Left lung (tissue), 14 donors: ENCODE measurements at places on chromosomes 1 and 21. TPM values are rescaled to one million over a fixed set of nuclear protein-coding genes. Genes with fewer than 3 reads are reported as not detected.

Gene ADAM30
- not detected for total RNA-seq

Gene TGFB2
- 9.8 TPM for total RNA-seq

Gene FOXD3
- total RNA-seq, result not detected

Gene TAS1R3
- 0.20 TPM for total RNA-seq

Gene CDCA8
- total RNA-seq, result 3.4 TPM

Gene C1QB
- total RNA-seq, result 648 TPM

Gene MIB2
- total RNA-seq, result 73.5 TPM

Gene RAB7B
- 13.4 TPM for total RNA-seq

Gene CLDN19
- total RNA-seq, result not detected

Gene SYDE2
- 18.2 TPM for total RNA-seq

Gene CNIH3
- 2.5 TPM for total RNA-seq

Gene SIPA1L2
- 28.8 TPM for total RNA-seq

Gene PTPRF
- total RNA-seq, result 279 TPM

Gene HAO2
- total RNA-seq, result not detected

Gene FCRL1
- 0.85 TPM for total RNA-seq

Gene ADGRB2
- 6.4 TPM for total RNA-seq

Gene RHEX
- 1.1 TPM for total RNA-seq

Gene FCRL5
- 1.5 TPM for total RNA-seq

Gene LENEP
- 0.52 TPM for total RNA-seq

Gene FGR
- 126 TPM for total RNA-seq

Gene RAVER2
- 13.7 TPM for total RNA-seq

Gene FAM110D
- total RNA-seq, result 5.1 TPM

Gene DCDC2B
- total RNA-seq, result 2.3 TPM

Gene AIM2
- 0.90 TPM for total RNA-seq

Gene VTCN1
- 0.31 TPM for total RNA-seq

Gene C1orf53
- 8.9 TPM for total RNA-seq
